ENCODE measurements at places on chromosomes 5 and 9.

DNA sequence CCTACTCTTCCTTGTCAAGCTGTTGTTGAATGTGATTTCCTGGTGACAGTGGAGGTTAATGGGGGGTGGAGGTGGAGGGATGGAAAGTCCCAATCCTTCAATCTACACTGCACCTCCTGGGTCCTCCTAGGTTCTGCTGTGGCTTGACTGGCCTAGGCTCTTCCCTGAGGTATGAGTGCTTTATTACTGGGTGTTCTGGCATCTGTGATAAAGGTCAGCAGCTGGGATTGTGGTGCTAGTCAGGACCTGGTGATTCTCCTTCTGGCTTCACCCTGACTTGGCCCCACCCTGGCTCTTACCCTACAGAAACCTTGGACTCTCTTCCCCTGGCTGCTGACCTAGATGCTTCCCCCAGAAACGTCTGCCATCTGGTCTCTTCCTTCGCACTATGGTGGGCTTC, 194.3 kb downstream of the ARHGEF28 start:
- DNase-seq = no peak

DNA sequence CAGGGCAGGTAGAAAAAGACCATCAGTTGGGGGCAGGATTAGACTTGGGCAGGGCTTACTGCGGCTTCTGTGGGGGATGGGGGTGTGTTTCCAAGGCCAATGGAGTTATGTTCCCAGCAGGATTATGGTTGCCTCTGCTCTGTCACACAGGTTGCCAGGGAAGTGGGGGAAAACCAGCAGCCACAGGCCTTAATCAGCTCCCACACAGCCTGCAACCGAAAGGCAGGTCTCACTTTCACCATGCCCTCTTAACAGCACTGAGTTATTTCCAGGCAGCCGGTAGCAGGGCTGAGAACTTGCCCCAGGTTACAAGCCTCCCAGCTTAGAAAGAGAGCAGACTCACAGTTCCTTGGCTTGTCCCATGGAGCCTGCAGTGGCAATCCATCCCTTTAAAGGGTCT, 205.5 kb downstream of the FGF10 start:
- DNase-seq = no peak

DNA sequence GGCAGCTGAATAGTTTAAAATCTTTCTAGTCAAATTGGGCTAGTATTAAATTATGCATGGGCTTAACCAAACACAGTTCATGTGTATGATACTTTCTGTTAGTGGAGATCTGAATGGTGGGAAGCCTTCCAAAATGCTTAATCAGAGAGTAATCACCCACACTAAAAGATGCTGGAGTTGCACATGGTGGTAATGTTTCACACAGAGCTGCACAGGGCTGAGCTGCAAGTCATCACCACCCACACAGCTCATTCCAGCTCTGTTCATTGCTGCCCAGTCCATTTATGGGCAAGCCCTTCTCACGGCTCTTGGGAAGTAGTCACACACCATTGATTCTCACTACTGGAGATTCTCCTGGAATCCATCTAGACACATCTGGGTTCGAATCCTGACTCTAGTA, 351.5 kb upstream of the KCNN2 start:
- peak; percentile 45 for DNase-seq

- no peak for DNase-seq
These were observed 1375.0 kb upstream of the NUDT12 start for GRCh38 chr5:104937598-104937997.

- no peak for DNase-seq
These were observed 64.7 kb downstream of the CSF2 start for GRCh38 chr5:132138260-132138659.

Data from COLO829 (cell line).